Mesenchymal stem cell (in vitro differentiated cells and primary cell): ENCODE measurements at places on chromosomes 2 and 18.
A peak's percentile ranks its signal among the peaks of the same experiment; 100 is the strongest.

DNA sequence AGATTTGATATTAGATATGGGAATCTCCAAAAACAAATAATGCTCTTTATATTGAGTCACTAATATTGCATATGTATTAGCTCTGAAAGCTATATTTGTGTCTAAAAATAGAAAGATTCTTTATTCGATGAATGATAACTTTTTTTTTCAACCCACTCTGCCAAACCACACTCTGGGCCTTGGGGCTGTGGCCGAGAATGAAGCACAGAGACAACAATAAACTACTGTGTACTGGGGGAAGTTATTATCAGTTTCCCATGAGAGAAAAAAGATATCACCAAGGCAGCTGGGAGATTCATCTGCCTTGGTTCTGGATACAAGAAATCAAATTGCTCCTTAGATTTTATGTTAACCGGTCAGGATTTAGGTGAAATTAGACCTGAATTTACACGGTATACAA, 762.2 kb downstream of the SUCLG1 start:
- no peak for DNase-seq
- no peak overlapping the region for H3K27ac ChIP-seq
- H3K4me3 ChIP-seq: no peak overlapping the region
- H3K36me3 ChIP-seq: no peaks in the 10 kb centered on the region
- no peaks in the 10 kb centered on the region for H3K4me1 ChIP-seq

DNA sequence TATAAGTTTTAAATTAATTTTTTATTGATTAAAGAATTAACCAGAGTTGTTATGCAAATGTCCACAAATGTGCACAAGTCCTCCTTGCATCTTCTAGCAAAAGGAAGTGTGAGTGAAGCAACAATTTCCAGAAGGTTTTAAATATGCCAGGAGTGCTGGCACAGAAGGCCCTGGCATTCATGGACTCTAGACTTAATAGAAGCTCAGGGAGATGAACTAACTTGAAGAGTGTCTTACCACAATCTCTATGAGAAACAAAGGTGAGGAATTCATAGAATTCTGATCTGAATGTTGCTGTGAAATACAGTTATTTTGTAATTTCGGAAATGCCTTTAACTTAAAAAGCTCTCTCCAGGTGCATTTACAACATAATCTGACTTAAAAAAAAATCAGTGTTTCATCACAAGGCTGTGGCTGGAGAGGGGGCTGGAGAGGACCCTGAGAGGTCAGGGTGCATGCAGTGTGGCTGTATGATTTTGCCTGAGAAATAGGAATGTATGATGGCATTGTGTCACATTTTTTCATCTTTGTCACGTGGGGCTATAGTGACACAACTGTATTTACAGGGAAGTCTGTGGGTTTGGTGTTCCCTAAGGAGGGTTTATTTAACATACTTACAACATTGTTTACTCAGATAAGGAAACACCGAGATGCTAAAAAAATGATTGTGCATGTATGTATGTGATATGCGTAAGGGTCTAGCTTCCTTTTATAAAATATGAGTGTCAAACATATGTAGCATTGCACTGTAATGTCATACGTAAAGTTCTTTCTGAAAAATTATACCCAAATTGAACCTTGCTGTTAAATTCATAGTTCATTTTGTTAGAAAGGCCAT, 66.2 kb downstream of the MAP4K4 start:
- peak overlapping the region; percentile 28 for H3K27ac ChIP-seq
- DNase-seq: no peak
- H3K36me3 ChIP-seq: no peaks in the 10 kb centered on the region
- H3K4me3 ChIP-seq: no peak overlapping the region

GRCh38 chr2:10006236-10007161, 36.9 kb upstream of the KLF11 start:
- no peak overlapping the region for H3K4me3 ChIP-seq
- H3K27ac ChIP-seq: no peak overlapping the region
- peaks cover 22% of the 10 kb centered on the region for H3K4me1 ChIP-seq
- H3K27me3 ChIP-seq: no peaks in the 10 kb centered on the region
- no peaks in the 10 kb centered on the region for H3K36me3 ChIP-seq

DNA sequence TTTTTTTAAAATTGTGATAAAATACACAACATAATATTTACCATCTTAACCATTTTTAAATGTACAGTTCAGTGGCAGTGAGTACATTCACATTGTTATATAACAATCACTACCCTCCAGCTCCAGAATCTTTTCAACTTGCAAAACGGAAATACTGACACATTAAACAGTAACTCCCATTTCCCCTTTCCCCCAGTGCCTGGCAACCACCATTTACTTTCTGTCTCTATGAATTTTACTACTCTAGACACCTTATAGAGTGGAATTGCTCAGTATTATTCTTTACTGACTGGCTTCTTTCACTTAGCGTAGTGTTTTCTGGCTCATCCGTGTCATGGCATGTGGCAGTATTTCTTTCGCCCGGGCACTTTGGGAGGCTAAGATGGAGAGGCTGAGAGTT, 32.6 kb downstream of the FASTKD2 start:
- peaks cover 1% of the 10 kb centered on the region for H3K4me1 ChIP-seq
- no peak for DNase-seq
- H3K4me3 ChIP-seq: no peak overlapping the region
- no peaks in the 10 kb centered on the region for H3K27me3 ChIP-seq

DNA sequence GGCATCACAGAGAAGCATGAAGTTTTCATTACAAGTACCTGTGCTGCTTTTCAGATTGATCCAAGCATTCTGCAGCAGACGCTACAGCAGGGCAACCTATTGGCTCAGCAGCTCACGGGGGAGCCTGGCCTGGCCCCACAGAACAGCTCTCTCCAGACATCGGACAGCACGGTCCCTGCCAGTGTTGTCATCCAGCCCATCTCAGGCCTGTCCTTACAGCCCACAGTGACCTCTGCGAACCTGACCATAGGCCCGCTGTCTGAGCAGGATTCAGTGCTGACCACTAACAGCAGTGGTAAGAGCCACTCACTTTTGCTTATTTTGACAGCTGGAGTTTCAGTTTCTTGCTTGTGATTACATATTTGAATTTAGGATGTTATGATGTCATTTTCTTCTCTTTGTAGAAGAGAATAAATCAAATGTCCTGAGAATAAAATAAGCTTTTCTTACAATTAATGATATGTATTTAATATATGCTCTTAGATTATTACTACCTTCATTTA, 104.9 kb downstream of the ZNF236 start:
- no peak for DNase-seq
- no peaks in the 10 kb centered on the region for H3K4me1 ChIP-seq
- H3K27me3 ChIP-seq: no peaks in the 10 kb centered on the region
- no peak overlapping the region for H3K27ac ChIP-seq

DNA sequence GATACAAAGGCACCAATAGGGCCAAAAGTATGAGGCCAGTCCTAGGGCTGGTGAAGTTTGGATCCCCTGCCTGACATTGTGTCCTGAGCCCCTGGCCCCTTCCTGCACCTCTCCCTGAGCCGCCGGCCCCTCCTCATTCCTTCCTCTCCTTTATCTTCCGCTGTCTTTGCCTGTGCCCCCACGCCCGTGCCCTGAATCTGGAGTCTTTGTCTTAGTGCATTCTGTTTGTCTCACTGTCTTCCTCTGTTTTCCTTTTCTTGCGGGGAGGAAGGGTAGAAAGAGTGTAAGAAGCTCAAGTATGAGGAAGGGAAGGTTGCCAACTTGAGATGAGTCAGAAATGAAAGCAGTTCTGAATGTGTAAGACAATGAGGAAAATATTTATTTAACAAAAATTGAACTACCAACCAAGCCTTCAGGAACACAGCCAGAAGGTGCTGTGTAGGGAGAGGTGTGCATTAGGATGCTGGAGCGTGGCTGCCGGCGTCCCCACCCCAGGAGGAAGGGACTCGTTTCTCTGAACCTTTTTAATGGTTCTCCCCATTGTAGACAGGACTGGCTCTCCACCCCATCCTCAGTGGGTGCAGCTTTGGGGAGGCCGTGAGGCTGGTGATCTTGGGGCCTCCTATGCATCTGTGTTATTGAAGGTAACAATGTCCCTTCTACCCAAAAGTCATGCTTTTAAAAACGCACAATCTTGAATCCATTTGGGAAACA, 133.1 kb downstream of the NEDD4L start:
- H3K4me3 ChIP-seq: peak overlapping the region; percentile 36
- H3K4me1 ChIP-seq: peaks cover 20% of the 10 kb centered on the region
- peak overlapping the region; percentile 70 for H3K27ac ChIP-seq
- DNase-seq: peak; percentile 86
- peaks cover 3% of the 10 kb centered on the region for H3K27me3 ChIP-seq
- no peaks in the 10 kb centered on the region for H3K36me3 ChIP-seq

DNA sequence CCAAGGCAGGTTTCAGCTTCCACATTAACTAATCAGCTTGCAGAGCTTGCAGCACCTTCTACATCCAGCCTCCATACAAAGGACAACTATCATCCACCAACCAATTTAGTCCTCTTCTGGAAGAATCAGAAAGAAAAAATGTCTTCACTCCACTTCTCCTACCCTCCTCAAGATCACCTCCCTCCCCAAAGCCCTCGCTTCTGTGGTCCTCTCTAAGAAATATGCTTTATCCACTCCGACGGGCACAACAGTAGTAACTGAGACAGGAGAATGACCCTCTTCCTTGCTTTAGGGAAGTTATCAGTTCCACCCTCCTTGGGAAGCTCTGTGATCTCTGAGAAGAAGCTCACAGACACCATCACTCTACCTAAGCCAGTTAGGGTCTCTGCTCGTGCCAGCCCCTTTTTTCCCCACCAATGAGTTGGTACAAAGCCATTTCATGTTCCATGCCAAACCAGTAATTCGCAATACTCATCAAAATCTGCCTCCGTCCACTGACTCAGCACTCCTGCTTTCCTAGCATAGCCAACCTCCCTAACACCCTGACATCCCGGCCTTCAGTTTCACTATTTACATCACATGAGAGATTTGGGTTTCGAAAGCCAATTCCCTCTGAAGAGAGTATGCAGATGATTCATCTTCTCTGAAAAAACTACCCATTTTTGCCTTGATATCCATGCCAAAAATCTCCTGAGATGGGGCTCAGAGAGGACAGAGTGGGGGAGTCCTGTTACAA, 114.1 kb upstream of the PKDCC start:
- H3K27me3 ChIP-seq: no peaks in the 10 kb centered on the region
- H3K27ac ChIP-seq: peak overlapping the region; percentile 54
- no peaks in the 10 kb centered on the region for H3K36me3 ChIP-seq
- peak overlapping the region; percentile 56 for H3K4me3 ChIP-seq

GRCh38 chr2:72150157-72150860, 2.6 kb upstream of the CYP26B1 start:
- no peak overlapping the region for H3K27ac ChIP-seq
- no peak overlapping the region for H3K4me3 ChIP-seq
- H3K36me3 ChIP-seq: no peaks in the 10 kb centered on the region
- peaks cover 82% of the 10 kb centered on the region for H3K27me3 ChIP-seq
- DNase-seq: peak; percentile 73

DNA sequence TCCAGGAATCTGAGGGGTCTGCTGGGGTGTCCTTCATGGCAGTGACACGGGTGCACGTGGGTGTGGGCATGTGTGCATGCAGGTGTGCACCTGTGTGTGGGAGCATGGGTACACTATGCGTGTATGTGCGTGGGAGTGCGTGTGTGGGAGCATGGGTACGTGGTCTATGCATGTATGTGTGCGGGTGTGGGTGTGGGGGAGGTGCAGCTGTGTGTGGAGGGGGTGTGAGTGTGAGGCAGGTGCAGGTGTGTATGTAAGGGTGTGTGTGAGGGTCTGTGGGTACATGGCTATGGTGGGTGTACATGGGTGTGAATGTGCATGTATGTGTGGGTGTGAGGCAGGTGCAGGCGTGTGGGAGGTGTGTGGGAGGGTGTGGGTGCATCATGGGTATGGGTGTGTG, 36.3 kb downstream of the EIPR1 start:
- H3K36me3 ChIP-seq: peaks cover 18% of the 10 kb centered on the region
- H3K27ac ChIP-seq: no peak overlapping the region
- H3K27me3 ChIP-seq: no peaks in the 10 kb centered on the region
- H3K4me1 ChIP-seq: peaks cover 4% of the 10 kb centered on the region

GRCh38 chr2:179036353-179036905, 13.5 kb downstream of the CCDC141 start:
- no peaks in the 10 kb centered on the region for H3K27me3 ChIP-seq
- DNase-seq: no peak
- H3K36me3 ChIP-seq: no peaks in the 10 kb centered on the region
- no peaks in the 10 kb centered on the region for H3K4me1 ChIP-seq

GRCh38 chr2:166573391-166573790, 79.3 kb upstream of the SCN7A start:
- H3K27me3 ChIP-seq: no peaks in the 10 kb centered on the region
- H3K4me3 ChIP-seq: peak overlapping the region; percentile 18
- no peak overlapping the region for H3K27ac ChIP-seq
- peak; percentile 56 for DNase-seq
- no peaks in the 10 kb centered on the region for H3K4me1 ChIP-seq

DNA sequence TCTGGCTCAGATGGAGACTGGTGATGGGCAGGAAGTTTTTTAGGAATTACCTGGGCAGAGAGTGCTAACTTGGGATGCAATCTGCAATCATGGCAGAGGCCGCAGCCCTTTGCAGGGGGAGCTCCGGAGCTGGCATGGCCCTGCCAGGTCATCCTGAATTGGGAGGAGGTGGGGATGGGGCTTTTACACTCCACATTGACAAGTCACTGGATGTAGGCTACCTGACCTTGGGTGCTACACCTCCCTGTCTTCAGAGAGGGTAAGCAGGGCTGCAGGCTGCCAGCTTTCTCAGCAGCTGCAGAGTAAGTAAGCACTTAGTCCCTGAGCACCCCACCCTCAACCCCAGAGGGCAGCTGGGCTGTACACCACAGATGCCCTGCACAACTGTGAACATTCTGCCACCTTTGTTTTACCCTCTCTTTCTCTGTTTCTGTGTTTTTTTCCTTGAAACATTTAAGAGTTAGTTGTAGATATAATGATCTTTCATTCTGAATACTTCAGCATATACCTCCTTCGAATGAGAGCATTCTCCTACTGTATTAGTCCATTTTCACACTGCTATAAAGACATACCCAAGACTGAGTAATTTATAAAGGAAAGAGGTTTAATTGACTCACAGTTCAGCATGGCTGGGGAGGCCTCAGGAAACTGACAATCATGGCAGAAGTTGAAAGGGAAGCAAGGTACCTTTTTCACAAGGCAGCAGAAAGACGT, 6.8 kb upstream of the HS1BP3 start:
- H3K27ac ChIP-seq: no peak overlapping the region
- peaks cover 25% of the 10 kb centered on the region for H3K27me3 ChIP-seq
- DNase-seq: no peak

- H3K27ac ChIP-seq: peak overlapping the region; percentile 84
- no peak overlapping the region for H3K4me3 ChIP-seq
- DNase-seq: peak; percentile 89
- peaks cover 16% of the 10 kb centered on the region for H3K4me1 ChIP-seq
- no peaks in the 10 kb centered on the region for H3K27me3 ChIP-seq
Observed at GRCh38 chr2:102027036-102027980, 35.5 kb downstream of the IL1R2 start.
